Dermis blood vessel endothelial cell (primary cell): ENCODE measurements at places on chromosomes 1 and 21. TPM values are rescaled to one million over a fixed set of nuclear protein-coding genes. Genes with fewer than 3 reads are reported as not detected.

Gene CD247
- 0.09 TPM in 1 of 2 replicates, not detected in the other for total RNA-seq

Gene CD5L
- not detected in 2 replicates for total RNA-seq

Gene RYR2
- total RNA-seq = under 0.01 and 0.09 TPM in 2 replicates

Gene CDC7
- total RNA-seq = 2.6 and 7.7 TPM in 2 replicates

Gene VSIG8
- 0.09 TPM in 1 of 2 replicates, not detected in the other for total RNA-seq

Gene GBP7
- total RNA-seq = not detected in 2 replicates

Gene SPRR2E
- total RNA-seq = not detected in 2 replicates

Gene F13B
- total RNA-seq = not detected in 2 replicates

Gene CELSR2
- 1.4 and 1.8 TPM in 2 replicates for total RNA-seq

Gene TTC3
- total RNA-seq = 197 and 198 TPM in 2 replicates

Gene CD46
- total RNA-seq = 122 and 176 TPM in 2 replicates

Gene SLC6A17
- 0.51 and 0.84 TPM in 2 replicates for total RNA-seq

Gene PALMD
- 63.3 and 106 TPM in 2 replicates for total RNA-seq

Gene OR6Y1
- total RNA-seq = not detected in 2 replicates

Gene PADI4
- not detected in 2 replicates for total RNA-seq

Gene SPTA1
- total RNA-seq = 2.0 and 3.1 TPM in 2 replicates

Gene CHRNB2
- total RNA-seq = under 0.01 TPM in 1 of 2 replicates, not detected in the other

Gene DDR2
- total RNA-seq = 6.5 and 11.1 TPM in 2 replicates

Gene CELA3A
- not detected in 2 replicates for total RNA-seq

Gene FNBP1L
- 82.4 and 93.0 TPM in 2 replicates for total RNA-seq

Gene CATSPERE
- 0.42 and 1.4 TPM in 2 replicates for total RNA-seq

Gene TNFRSF14
- total RNA-seq = 109 and 155 TPM in 2 replicates

Gene RPE65
- not detected in 2 replicates for total RNA-seq

Gene GUCA2B
- not detected in 2 replicates for total RNA-seq
